ENCODE measurements at places on chromosomes 16 and 17.

DNA sequence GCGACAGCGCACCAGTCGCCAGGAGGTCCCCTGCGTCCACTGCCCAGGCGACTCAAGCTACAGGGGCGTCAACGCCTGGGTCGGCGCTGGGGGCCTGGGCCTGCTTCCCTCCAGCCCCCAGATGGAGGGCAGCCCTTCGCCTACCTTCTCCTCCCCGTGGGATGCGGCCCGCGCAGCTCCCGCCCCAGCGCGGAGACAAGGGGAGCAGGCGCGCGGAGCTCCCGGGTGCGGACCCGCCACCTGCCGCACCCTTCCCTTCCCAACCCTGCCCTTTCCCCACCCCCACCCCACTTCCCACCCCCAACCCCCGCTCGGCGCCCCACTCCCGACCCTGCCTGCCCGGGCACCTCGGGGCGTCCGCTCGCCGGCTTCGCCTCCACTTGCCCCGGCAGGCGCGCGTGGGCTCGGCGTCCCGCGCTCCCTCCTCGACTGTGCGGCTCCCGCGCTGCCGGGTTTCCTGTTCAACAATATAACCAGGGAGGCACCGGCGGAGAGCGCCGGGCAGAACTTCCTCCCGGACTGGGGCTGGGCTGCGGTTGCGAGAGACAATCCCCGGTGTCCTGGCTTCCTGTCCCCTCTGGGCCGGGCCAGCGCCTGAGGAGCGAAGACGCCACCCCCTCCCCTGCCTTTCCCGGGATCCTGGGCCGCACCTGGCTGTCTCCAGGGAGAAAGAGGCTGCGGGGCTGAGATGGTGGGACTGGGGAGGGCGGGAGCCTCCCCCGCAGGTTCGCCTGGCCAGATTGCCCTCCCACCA is at the start of gene ARHGAP27:
Gene ARHGAP27, minus strand, starts transcription at position 466 of the 754 bp plus-strand sequence. CDS start 2,591 bp downstream, outside the sequence.
- DNase-seq: no peak

DNA sequence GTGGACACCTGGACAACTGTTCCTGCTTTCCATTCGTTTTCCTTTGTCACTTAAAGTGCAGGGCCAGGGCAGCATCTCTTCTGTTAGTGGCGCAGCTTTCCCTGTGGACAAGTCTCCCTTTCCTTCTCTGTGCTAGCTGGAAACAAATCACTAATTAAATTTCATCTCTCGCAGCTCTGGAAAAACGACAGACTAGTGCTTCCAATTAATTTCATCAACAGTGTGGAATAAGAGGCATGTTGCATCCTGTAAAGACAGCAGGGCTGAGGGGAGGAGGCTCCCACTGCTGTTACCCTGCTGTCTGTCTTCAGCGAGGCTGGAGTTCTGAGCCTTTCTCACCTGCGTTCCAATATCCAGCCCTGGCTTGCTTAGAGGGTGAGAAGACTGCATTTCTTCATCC is 352.1 kb upstream of the HSBP1 start:
- DNase-seq: no peak

- no peak for DNase-seq
These were observed 62.6 kb upstream of the TMEM97 start for GRCh38 chr17:28256370-28256769.

- no peak for DNase-seq
These were observed 16.0 kb upstream of the SPPL2C start for GRCh38 chr17:45828582-45829133.

- DNase-seq: no peak
These were observed 1.8 kb upstream of the SSTR2 start for GRCh38 chr17:73163043-73163442.

GRCh38 chr17:19579867-19580565 is 46.4 kb downstream of the SLC47A1 start:
- DNase-seq: no peak

GRCh38 chr16:26988186-26988585 is 78.5 kb upstream of the C16orf82 start:
- no peak for DNase-seq

- DNase-seq: no peak
These were observed 540 bp downstream of the NOXO1 start for GRCh38 chr16:1980770-1981087.

- DNase-seq: no peak
These were observed 488 bp downstream of the HOXB9 start for GRCh38 chr17:48625495-48626244.

GRCh38 chr16:24446189-24446588 is 93.2 kb upstream of the RBBP6 start:
- DNase-seq: no peak

GRCh38 chr16:26118575-26118974 is 426.8 kb downstream of the HS3ST4 start:
- DNase-seq: no peak

DNA sequence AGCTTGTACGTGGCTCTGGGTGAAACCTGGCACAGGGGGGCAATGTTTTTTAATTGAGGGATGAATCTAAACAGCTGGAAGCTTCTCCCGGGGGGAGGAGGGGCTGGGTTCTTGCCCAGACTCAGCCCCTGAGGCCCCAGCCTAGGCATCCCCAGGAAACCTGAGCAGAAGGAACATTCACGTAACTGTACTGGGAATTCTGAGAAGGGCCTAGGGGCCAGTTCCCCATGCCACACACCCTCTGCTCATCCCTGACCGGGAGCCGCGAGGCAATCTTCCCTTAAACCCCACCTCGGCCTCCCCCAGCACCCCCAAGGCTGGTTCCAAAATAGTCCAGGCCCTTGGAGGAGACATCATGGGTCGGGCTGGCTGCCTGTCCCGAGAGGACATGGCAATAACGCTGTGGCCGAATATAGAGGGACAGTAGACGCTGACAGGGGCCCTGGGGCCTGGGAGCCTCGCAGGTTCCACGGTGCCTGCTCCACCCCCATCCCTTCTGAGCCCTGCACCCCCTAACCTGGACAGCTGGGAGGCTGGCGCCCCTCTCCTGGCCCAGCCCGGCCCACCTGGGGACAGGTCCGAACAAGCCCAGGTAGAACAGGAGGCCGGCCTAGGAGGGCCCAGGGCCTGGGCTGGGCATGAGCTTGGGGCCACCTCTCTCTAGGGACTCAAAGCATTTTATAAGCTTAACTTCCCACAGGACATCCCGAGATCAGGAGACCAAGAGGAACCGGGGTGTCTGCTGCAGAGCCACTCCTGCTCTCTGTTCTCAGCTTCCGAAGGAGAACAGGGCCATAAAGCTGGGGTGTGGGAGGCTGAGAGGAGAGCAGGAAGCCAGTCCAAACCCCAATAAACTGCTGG is 83.2 kb upstream of the TOB1 start:
- DNase-seq: no peak

GRCh38 chr17:58280480-58281217 is at the start of gene MPO:
TSS of gene MPO (minus strand) at chr17:58280935. CDS start at chr17:58280758, 177 bp downstream.
- no peak for DNase-seq

DNA sequence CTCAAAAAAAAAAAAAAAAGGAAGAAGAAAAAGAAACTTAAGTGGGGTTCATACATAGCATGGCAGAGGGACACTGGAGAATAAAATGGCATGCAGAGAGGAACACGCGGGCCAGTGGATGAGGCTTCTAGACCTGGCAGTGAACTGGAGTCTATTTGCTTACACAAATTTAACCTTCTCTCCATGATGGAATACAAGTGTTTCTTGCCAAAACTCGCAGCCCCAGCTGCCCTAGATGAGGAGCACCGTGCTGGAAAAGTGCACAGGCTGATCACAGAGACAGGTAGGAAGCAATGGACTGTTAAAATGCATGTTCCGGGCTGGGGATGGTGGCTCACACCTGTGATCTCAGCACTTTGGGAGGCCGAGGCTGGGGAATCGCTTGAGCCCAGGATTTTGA is 9.3 kb downstream of the SSTR2 start:
- DNase-seq: no peak

- DNase-seq: no peak
These were observed 53.3 kb downstream of the GOSR1 start for GRCh38 chr17:30530346-30531025.

- DNase-seq: no peak
These were observed 55.2 kb downstream of the PECAM1 start for GRCh38 chr17:64335486-64335885.

DNA sequence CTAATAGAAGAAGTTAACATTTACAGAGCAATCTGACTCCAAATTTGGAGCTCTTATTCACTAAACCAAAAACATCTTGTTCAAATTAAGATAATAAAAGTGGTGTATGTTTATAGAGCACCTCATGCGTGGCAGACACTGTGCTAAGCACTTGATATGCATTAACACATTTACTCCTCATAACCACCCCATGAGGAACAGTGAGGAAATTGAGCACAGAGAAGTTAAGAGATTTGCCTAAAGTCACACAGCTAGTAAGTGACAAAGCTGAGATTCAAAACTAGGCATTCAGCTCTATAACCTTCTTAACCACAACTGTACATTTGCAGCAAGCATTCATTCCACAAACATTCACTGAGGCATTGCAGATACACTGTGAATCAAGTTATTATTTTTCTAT is 94.0 kb downstream of the VAT1L start:
- DNase-seq: no peak

DNA sequence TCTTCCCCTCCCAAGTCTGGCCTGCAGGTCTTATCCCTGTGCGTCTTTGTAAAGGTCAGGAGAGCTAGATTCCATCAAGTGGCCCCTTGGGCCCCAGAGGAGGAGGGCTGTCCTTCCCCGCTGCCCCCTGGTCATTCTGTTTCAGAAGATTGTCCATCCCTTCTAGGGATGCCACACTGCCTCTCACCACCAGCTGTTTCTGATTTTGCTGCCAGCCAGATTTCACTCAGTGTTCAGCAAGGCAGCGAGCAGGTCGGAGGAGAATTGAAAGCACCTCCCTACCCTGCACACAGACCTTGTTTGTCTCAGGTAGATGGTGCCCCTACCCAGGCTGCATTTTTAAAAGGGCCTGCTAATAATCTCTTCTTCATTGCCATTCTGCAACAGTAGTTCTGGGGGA is 21.7 kb upstream of the NAT9 start:
- no peak for DNase-seq

- DNase-seq: no peak
These were observed 3.1 kb downstream of the RAB37 start for GRCh38 chr17:74740173-74740572.

DNA sequence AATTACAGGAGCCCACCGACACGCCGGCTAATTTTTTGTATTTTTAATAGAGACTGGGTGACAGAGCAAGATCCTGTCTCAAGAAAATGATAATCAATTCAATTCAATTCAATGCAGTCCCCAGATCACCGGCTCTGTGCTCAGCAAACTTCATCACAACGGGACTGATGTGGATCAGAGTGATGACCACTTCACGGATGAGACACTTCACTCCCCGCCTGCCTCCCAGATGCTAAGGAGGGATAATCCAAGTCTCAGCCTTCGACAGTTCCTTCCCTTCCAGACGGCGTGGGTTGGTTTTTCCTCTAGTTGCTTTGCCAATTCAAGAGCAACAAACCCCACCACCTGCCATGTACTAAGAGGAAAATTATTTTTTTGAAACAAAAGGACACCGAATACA is 93.8 kb downstream of the ZDHHC7 start:
- no peak for DNase-seq

DNA sequence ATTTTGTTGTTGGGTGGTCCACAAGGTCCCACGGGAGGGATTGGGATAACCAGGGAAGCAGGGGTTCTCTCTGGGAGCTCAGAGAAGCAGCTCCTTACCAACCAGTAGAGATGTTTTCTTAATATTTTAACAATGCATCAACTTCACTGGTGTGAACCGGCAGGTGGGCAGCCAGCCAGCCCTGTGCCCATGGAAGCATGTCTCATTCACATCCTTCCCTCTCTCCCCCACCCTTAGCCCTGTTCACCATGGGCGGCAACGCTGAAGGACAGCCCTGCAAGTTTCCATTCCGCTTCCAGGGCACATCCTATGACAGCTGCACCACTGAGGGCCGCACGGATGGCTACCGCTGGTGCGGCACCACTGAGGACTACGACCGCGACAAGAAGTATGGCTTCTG is 9.3 kb downstream of the MMP2 start:
- DNase-seq: no peak

DNA sequence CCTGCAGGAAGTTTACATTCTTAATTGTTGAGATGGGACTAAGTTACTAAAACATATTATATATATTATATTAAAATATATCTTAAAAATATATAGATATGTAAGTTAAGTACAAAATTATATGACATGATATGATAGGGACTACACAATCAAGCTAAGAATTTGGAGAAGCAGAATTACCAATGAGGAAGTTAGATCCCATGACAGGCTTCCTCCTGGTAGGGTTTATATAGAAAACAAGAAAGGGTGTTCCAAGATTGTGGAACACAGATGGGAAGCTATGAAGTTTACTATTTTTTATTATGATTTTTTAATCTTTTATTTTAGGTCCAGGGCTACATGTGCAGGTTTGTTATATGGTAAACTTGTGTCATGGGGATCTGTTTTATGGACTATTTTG is 260.8 kb upstream of the ZFHX3 start:
- no peak for DNase-seq

DNA sequence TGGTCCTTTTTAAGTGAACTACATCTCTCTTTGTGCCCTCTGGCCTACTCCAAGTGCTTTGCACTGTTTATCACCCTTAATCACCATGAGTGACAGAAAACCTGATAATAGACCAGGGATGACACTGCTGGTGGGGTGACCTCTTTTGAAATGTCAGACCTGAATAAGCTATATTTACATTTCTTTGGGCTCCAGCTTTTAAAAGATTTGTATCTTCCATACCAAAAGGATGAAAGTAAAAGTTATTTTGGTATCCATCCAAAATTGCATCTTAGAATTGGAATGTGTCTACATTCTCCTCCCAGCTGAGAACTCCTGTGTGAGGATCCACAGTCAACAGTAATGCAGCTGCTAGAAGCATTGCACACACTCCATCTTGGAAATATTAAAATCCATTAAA is 370.0 kb downstream of the CDH11 start:
- DNase-seq: no peak

- no peak for DNase-seq
These were observed 4.9 kb downstream of the TMEM92 start for GRCh38 chr17:50279181-50279526.

GRCh38 chr17:62895320-62896301 is 70.4 kb upstream of the TANC2 start:
- no peak for DNase-seq

DNA sequence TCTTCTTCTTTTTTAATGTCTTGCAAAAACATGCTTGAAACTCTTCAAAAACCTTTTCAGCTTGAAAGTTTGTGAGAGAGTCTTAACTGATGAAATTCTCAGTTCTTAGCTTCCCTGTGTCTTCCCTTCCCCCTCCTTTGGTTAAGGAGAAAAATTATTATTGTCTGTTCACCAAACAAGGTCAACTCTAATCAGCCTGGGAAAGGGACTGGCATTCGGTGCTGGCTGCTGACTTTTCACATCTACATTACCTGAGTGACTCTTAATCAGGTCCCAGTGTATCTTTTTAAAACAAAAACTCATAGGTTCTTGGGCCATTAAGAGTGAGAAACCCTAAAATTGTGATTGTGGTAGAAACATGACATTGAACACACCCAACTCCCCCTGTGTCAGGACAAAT is 39.1 kb upstream of the AXIN2 start:
- DNase-seq: no peak

- peak; percentile 85 for DNase-seq
These were observed at the start of gene E2F4 for GRCh38 chr16:67191995-67192681. TSS of gene E2F4 (plus strand) at chr16:67192155. CDS start at chr16:67192228, 73 bp downstream.
